ENCODE measurements at places on chromosomes 7 and 10. TPM values are rescaled to one million over a fixed set of nuclear protein-coding genes. Genes with fewer than 3 reads are reported as not detected.

NME8 gene
- not detected for total RNA-seq

SEMA3A gene
- 6.1 TPM for total RNA-seq

MGMT gene
- 19.2 TPM for total RNA-seq

LRGUK gene
- total RNA-seq: 0.11 TPM

PIP gene
- total RNA-seq: not detected

DNAJC30 gene
- 12.9 TPM for total RNA-seq

DRGX gene
- not detected for total RNA-seq

ADRA2A gene
- 1.4 TPM for total RNA-seq

IKZF1 gene
- 1.7 TPM for total RNA-seq

ZMIZ2 gene
- 21.3 TPM for total RNA-seq

AKR1C2 gene
- total RNA-seq: 47.0 TPM

RNF148 gene
- total RNA-seq: 0.74 TPM

WIPF3 gene
- 2.9 TPM for total RNA-seq

ST8SIA6 gene
- total RNA-seq: 5.3 TPM

ALOX5 gene
- total RNA-seq: 16.0 TPM

TAS2R3 gene
- total RNA-seq: not detected

TET1 gene
- 2.4 TPM for total RNA-seq

SFTPD gene
- total RNA-seq: 2.1 TPM

FAM200A gene
- total RNA-seq: 4.6 TPM

Data from right atrium auricular region (tissue), 2 donors.